ENCODE measurements at places on chromosomes 2 and 18.

DNA sequence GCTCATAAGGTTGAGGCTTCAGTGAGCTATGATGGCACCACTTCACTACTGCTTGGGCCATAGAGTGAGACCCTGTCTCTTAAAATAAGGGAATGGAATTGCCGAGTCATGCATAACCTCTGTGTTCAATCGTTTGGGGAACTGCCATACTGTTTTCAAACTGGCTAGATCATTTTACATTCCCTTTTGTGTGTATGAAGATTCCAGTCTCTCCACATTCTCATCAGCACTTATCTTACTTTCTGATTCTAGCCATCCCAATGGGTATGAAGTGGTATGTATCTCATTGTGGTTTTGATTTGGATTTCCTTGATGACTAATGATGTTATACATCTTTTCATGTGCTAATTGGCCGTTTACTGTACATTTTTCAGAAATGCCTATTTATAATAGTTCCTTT lies 23.7 kb downstream of the MARCHF7 start:
- no peak for DNase-seq

GRCh38 chr2:15893689-15894480 lies 46.5 kb upstream of the MYCN start:
- no peak for DNase-seq

- DNase-seq, result no peak
Measured at GRCh38 chr18:3816610-3817363, 366.8 kb downstream of the TGIF1 start.

DNA sequence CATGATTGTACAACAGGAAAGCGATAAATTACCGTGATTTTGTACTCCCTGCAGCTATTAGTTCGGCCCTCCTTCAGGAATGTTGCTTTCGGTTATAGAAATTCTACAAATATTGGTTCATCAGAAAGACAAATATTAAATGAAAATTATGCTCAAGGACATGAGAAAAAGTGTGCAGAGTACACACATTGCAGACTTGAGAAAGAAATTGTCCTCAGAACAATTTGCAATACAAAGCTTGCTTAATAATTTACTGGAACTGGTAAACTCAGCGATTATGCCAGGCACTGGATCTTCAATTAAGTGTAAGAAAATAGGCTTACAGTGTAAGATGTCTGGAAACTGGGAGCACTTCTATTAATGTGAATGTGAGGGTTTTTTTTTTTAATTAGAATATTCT lies 45.9 kb downstream of the ABCG8 start:
- DNase-seq, result peak; percentile 2

DNA sequence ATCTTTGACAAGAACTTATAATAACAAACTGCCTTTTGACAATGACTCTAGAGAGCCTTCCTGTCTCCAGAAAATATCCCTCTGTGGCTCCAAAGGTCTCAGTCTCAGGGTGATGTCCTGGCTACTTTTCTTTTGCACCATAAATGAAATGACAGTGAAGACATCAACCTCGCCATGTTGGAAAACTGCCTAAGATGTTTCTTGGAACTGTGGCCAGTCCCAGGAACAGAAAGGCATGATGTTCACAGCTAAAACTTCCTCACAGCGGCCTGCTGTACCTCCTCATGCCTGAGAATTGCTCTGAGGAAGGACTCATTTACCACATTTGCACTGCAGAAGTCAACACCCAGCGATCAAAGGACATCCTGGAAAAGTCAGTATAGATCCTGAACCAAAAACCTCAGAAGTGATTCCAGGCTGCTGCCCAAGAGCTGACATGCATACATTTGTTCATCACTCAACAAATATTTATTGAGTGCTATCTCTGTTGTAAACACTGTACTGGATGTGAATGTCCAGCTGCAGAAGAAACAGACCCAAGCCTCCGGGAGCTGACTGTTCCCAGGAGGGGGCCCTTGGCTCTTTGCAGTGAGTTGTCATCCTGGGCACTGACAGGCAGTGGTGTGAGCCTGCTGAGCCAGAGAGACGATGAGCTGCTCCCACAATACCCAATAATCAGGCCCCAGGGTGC lies 64.3 kb upstream of the ACSL3 start:
- no peak for DNase-seq

DNA sequence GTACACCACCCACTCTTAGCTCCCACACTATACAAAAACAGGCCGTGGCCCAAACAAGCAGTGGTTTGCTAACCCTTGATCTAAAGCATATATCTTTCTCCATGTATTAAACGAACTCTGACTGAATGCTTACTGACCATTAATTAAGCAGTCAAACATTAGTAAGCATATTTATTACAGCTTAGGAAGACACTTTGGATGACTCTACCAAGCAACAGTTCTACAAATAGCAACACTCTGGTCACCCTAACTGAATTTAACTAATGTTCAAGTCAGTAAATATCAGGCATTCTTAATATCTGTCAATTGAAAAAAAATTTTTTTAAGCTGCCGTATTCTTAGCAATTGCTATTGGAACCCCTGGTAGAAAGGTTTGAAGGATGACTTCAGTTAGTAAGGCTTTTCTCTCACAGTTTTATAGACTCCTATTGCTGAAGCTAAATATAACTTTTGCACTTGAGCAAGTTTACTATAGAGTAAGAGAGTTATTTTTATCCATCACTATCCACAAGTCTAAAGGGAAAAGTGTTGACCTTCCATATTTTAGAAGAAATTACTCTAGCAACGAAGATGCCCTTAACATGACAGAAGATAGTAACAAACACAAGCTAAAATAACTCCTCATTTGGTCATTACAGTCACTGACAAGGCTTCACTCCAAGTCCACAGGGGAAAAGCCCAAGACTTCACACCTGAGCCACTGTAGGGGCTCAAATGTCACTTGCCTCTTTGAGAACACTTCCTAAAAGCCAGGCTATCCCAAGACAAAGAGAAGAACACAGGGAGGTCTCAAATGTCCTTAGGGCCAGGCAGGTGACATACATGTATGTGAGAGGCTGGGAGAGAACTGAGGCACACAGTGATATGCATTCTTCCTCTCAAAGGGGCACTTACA lies 74.4 kb downstream of the RTN4 start:
- no peak for DNase-seq

- no peak for DNase-seq
Measured at GRCh38 chr2:234628953-234629352, 132.1 kb upstream of the ARL4C start.

GRCh38 chr18:61972389-61973264 lies 79.8 kb upstream of the RNF152 start:
- DNase-seq, result no peak

GRCh38 chr2:74562126-74562775 lies 7.7 kb downstream of the DOK1 start:
- DNase-seq, result no peak

GRCh38 chr2:48144777-48145176 lies 238.5 kb upstream of the FBXO11 start:
- no peak for DNase-seq

All from right renal pelvis (tissue), 4 donors.